ENCODE measurements at places on chromosomes 7 and 10.

DNA sequence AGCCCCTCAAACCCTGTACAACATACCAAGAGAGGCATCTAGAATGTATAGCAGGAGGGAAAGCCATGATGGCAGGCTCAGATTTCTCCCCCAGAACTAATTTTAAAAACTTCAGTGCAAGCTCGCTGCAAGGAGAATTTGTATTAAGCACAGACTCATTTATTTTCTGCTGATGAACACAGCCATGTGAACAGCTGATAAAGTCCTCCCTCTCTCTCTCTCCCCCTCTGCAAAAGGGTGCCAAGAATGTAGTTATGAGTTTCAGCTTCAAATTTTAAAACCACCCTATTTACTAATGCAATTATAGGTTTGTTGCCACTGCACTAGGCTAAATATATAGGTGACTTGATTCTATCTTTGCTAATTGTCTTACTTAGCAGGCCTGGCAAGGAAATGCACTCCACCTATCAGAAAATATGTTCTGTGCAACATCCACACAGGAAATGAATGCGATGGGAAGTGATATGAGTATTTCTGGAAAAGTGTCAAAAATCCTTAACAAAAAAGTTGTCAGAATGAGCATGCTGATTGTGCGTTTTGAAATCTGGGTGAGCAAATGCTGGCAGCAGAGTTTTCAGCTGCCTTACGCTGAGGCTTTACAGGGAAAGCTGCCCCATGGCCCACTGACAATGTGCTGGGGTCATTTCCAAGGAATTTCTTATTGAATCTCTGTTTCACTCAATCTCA, 43.4 kb upstream of the GHITM start:
- DNase-seq: no peak

GRCh38 chr7:64183126-64183742, 23.8 kb upstream of the ZNF735 start:
- DNase-seq: no peak

DNA sequence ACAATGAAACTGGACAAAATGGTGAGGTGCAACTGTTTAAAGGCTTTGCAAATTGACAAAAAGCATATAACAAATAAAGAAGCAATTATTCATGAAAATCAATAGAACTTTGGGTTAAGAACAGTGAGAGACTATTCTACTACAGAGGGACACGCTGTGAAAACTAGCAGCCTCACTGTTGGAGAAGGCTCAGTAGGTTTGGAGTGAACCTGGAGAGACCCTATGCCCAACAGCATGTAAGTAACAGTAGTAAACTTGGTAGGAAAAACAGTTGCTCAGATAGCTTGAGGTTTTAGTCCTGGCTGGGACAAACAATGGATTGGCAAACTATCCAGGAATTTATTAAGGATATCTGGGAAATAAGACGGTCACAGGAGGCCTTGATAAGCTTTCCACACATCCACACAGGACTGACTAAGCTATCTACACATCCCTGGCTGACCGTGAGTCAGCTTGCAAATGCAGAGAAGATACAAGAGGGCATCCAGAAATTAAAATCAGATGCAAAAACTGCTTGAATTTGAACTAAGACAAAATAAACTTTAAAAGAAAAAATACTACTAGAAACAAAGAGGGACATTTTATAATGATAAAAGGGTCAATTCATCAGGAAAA, 15.9 kb downstream of the FAM149B1 start:
- no peak for DNase-seq

- no peak for DNase-seq
Measured at GRCh38 chr7:124351950-124352349, 319.1 kb upstream of the TMEM229A start.

DNA sequence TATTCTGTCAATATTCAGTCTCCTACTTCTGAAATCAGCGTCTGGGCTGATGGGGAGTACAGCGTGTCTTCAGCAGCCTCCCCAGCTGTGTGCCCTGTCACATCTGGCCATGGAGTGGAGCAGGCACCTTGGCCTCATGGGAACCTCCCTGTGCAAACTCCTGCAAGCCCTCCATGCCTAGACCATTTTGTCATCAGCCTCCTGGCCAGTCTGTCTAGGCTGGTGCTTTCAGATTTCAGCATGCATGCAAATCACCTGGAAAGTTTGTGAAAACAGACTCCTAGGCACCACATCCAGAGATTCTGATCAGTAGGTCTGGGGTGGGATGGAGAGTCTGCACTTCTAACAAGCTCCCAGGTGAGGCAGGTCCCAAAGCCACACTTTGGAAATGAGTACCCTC, 26.2 kb upstream of the CCSER2 start:
- DNase-seq: no peak

- no peak for DNase-seq
Measured at GRCh38 chr7:37054624-37055241, 330.4 kb upstream of the AOAH start.

- DNase-seq: no peak
Measured at GRCh38 chr10:33201971-33202370, 132.5 kb downstream of the NRP1 start.

DNA sequence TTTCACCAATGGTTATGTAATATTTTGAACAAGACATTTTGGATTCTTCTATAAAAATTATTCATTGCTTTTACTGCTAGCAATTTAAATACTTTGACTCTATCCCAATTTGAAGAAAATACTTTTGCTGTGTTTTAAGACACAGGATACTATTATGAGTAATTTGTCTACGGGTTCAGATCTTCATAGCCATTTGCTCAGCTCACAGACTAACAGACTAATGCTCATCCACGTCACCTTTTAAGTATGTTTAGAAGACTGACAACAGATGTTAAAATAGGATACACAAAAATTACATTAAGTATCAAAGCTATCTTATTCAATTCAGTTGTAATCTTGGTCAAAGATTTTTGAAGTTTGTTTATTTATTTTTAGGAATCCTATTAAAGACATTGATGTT, 251.3 kb upstream of the CHRM2 start:
- DNase-seq: no peak

DNA sequence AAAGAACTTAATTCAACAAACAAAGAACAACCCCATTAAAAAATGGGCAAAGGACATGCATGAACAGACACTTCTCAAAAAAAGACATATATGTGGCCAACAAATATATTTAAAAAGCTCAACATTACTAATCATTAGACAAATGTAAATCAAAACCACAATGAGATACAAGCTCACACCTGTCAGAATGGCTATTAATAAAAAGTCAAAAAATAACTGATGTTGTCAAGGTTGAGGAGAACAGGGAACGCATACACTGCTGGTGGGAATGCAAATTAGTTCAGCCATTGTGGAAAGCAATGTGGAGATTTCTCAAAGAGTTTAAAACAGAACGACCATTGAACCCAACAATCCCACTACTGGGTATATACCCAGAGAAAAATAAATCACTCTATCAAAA, 19.1 kb downstream of the ZFAND4 start:
- no peak for DNase-seq

DNA sequence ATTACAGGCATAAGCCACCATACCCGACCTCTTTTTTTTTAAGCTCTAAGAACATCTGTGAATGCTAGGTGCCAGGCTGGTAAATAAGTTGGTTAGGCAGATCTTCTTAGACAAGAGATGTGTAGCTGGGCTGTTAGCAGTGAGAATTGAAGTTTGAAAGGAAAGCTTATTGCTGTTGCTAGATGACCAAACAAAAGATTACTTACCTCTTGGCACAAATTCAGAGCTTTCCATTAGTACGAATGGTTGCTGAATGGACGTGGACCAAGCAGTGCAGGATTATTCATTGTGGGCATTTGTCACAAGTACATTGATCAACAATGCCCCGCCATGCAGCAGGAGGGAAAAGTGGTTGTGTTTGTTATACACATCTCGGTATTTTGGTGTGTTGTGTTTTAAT, 131.2 kb downstream of the GFRA1 start:
- DNase-seq: no peak

- DNase-seq: no peak
Measured at GRCh38 chr7:99860281-99861127, 16.3 kb downstream of the OR2AE1 start.

DNA sequence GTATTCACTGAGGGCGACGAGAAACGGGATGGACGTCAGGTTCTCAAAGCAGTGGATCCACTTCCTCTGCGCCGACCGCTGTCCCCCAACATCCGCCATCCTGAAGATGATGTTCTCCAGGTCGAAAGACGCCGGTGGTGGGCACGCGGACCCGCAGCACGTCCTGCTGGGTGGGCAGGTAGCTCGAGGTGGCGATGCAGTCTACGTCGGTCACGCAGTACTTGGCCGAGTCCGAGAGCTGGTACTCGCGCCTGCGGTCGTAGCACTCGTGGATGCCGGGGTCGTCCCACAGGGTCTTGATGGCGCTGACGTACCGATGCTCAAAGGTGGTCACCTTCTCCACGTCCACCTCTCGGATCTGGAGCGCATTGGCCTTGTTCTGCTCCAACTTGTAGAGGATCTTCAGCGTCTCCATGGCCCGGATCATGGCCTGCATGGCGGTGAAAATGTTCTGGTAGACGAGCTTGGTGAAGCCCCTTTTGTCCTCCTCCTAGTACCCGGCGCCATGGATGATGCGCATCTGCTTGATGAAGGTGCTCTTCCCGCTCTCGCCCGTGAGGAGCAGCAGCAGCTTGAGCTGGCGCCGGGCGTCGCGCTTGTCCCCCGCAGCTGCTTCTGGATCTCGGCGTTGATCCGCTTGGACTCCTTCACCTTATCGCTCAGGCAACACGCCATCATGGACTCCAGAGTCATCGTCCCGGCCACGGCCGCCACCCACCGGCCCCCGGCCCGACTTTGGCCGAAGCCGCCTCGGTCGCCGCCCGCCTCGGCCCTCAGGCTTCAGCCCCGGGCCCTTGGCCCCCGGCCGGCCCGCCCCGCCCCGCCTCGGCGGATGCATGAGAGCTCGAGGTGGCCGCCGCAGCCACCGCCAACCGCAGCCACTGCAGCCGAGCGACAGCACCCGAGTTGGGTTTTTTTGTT, 122.9 kb upstream of the KCTD7 start:
- DNase-seq: no peak

DNA sequence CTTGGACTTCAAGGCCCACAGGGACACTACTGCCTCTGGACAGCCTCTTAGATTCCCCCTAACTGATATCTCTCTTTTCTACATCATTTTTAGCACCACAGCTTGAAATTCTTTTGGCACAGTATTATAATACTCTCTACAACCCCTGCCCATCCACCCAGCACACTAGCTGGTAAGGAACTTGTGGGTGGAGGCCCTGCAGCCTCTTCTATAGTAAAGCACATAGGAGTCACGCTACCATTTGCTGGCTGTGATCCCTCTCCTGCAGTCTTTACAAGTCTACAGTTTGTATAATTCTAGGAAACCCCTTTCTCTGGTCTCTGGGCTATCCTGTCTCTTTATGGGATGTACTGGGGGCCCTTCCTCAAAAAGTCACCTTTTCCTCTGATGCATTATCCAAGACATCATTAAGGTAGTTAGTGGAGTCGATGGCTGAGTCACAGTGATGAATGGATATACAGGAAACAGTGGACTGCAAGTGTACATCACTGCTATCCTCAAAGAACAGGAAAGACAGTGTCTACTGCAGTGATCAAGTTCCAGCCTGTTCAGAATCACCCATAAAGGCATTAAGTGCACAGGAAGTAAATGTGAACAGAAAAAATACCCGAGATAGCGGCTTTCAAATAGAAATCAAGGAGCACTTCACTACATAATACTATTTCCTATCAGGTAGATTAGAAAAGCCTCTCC, 54.4 kb downstream of the STK17A start:
- DNase-seq: no peak

DNA sequence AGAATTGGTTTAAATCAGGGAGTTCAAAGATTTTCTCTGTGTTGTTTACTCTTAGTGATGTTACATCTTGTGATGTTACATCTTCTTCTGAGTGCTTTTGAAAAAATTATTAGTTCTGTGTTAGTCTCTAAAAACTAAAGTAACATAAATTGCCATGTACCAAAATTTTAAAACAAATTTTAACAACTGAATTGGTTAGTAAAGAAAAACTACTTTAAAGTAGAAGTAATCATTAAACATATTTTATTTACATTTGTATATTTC, 5.2 kb upstream of the IGF2BP3 start:
- no peak for DNase-seq

- DNase-seq: no peak
Measured at GRCh38 chr7:119842337-119842736, 430.6 kb upstream of the KCND2 start.

- DNase-seq: no peak
Measured at GRCh38 chr7:47416492-47417480, 165.1 kb downstream of the TNS3 start.

GRCh38 chr10:111035542-111035941, 41.3 kb upstream of the ADRA2A start:
- DNase-seq: no peak

- no peak for DNase-seq
Measured at GRCh38 chr10:12945690-12946359, 55.7 kb downstream of the CCDC3 start.

DNA sequence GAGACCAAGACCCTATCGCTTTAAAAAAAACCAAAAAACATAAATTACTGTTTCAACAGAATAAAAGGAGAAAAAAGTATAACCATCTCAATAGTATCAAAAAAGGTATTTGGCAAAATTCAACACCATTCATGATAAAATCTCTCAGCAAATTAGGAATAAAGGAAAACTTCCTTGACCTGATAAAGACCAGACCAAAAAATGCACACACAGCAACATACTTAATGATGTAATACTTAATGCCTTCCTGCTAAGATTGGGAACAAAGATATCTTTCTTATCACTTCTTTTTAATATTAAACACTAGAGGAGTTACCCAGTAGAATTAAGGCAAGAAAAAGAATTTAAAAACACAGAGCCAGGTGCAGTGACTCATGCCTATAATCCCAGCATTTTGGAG, 79.3 kb downstream of the CNOT4 start:
- no peak for DNase-seq

- DNase-seq: no peak
Measured at GRCh38 chr7:78635026-78635793, 818.3 kb downstream of the MAGI2 start.

GRCh38 chr10:59617996-59618395, 91.7 kb downstream of the SLC16A9 start:
- no peak for DNase-seq

- DNase-seq: no peak
Measured at GRCh38 chr7:114255404-114255841, 159.2 kb upstream of the FOXP2 start.

- DNase-seq: peak; percentile 72
Measured at GRCh38 chr10:78059906-78060702, 26.4 kb downstream of the RPS24 start.

- no peak for DNase-seq
Measured at GRCh38 chr7:37942934-37943610, 22.6 kb downstream of the EPDR1 start.

DNA sequence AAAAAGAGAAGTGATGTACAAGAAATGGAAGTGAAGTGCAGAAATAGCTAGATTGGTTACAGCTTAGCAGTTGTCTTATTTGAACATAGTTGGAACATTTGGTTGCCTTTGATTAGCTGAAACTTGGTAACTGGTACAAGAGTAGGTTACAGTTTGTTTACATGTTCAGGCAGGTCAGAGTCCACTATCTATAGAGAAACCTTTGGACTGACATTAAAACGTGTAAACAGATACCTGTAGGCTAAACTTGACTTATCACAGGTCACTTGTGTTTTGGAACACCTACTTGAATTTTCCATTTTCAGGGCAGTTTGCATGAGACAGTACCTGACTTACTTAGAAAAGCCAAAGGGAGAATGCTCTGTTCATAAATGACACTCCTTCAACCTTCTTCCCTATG, 28.5 kb upstream of the CYP2C8 start:
- no peak for DNase-seq
